ENCODE measurements at places on chromosomes 5 and 9.

DNA sequence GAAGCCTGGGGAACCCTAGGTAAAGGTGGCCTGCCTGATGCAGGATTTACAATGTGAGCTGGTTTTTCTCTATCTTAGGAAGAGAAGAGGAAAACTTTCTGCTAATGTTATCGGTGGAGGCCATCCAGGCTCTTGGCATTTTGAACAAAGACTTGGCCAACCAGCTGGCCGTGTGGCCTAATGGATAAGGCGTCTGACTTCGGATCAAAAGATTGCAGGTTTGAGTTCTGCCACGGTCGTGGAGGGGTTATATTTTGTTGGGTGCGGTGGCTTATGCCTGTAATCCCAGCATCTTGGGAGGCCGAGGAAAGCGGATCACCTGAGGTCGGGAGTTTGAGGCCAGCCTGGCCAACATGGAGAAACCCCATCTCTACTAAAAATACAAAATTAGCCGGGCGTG is 9.6 kb downstream of the C9orf152 start:
- peak; percentile 45 for DNase-seq

GRCh38 chr5:127186657-127187056 is 103.9 kb upstream of the MEGF10 start:
- no peak for DNase-seq

DNA sequence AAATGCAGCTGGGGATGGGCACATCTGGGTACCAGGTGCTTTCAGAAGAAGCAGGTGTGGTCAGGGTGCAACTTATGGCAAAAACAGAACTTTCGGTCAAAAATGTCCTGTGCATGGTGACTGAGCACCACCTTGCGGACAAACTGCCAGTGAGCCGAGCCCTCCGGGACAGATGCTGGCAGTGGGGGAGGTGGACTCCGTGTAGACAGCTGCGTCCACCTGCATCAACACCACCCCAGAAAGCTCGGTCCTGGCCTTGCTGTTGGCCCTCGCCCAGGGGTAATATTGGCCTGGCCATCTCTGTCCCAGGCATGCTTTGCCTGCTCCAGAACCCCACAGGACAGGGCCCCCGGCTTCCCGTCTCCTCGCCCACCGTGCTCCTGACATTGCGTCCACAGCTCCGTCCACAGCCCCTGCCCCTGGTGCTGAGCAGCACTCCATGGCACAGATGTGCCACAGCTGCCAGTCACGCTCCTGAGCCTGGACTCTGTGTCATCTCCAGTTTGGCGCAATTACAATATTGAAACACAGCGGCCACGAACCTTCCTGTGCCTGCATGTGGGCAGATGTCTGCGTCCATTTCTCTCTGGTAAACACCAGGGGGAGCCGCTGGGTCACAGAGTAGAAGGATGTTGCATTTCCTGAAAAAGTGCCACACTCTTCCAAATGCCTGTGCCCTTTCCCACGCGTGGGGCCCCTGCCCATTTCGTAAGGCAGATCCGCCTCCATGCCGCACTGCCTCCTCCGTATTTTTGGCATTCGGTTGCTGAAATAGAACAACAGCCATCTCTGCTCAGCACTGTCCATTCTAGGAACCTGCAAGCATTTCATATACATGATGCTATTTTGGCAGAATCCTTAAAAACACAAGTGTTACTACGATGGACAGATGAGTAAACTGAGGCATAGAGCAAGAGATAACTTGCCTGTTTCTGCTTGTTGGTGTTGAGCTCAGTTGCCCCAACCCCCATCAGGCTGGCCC is 33.4 kb upstream of the SLC6A19 start:
- peak; percentile 83 for DNase-seq

DNA sequence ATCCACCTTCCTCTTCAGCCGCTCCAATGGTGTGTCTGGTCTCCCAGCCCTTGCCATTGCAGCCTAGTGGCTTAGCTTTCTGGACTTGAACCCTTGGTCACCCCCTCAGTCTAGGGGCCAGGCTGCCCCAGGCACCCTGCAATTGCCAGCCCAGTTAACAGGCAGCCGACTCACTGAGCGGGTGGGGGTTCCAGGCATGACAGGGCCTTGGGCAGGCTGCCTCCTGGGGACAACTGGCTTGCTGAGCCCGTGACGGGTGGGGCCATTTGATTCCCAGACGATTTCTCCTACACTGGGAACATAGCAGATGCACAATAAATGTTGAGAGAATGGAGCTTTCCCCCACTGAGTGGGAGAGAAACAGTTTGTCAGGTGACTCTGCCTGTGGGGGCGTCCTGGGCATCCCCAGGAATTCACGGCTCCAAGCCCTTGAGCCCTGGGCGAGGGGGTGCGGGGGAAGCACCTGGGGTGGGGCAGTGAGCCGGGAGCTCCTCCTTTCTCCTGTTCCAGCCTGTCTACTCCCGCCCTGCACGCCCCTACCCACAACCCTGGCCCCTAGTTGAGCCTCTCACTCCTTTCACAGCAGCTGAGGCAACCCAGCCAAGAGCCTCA is 12.6 kb upstream of the AQP7 start:
- DNase-seq: no peak

DNA sequence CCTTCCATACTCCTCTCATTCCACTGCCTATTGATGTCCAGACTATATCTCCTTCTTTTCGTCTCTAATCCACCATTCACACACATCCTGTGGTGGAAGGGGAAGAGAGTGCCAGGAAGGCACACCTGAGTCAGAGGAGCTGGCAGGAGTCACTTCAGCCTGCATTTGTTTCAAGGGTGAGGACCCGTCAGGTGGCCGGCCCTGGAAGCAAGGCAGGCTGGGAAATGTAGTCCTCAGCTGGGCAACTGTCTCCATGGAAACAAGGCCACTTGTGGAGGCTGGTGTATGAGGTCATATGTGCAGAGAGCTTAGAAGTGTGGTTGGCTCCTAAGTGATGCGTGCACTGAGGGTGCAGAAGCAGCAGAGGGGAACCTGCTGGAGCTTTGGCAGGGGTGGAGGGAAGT is 278.4 kb downstream of the NSG2 start:
- DNase-seq: no peak

DNA sequence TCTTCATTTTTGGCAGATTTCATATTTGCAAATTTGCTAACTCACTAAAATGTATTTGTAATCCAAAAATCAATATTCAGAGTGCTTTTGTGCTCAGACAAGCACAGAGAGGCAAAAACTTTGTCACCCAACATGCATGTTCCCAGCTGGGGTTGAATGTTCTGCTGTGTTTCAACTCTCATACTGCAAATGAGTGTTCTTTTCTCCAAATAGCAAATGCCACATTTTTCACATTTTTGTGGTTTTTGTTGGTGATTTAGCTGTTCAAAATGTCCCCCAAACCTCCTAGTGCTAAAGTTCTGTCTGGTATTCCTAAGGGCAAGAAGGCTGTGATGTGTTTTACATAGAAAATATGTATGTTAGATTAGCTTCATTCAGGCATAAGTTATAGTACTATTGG is 87.3 kb upstream of the PCSK5 start:
- no peak for DNase-seq

- no peak for DNase-seq
Observed at GRCh38 chr9:105416840-105417239, 31.0 kb upstream of the FSD1L start.

- DNase-seq: peak; percentile 32
Observed at GRCh38 chr9:6702707-6703106, 55.1 kb upstream of the KDM4C start.

DNA sequence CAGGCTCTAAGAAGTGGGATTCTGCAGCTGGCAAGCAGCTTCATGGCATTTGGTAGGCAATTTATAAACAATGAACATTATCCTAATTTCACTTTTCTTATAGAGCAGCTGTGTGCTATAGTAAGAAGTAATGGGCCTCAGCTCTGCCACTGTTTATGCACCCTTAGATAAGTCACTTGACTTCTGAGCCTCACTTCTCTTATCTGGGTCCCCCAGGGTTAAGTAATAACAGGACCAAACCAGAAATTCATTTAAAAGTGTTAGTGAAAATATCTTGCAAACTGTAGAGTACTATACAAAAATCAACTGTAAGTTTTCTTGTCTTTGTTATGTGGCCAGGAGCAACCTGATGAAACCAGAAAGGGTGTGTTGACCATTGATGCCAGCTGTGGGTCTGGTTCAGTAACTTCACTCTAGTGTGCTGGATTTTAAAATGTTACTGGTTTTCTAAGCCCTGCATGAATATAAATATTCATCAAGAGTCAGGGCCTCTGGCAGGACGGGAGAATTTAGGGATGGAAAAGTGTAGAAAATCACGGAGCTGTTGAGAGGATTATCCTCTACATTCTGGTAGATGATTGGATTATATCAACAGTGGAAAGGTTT is 24.2 kb downstream of the TNFAIP8 start:
- no peak for DNase-seq

DNA sequence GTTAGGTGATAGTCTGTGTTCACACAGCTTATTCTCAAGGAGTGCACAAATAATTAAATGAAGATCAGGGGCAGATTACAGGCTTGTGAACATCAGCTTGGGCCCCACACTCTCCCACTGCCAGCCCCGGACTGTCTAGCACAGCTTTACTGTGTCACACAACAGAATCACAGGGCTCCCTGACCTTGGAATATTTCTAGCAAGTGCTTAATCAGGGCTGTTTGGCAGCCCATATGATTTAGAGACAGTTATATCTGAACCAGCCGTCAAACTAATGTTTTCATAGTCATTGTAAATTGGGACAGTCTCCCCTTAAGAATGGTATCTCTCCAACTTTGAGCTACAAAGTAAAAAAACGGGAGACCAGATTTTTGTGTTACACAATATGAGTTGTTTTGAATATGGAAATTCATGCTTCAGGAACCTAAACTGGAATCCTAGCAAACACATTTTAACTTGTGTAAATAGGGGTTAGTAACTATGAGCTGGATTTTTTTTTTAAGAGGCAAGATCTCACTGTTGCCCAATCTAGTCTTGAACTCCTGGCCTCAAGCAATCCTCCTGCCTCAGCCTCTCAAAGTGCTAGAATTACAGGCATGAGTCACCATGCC is 517.6 kb downstream of the BNC2 start:
- no peak for DNase-seq

GRCh38 chr5:161190086-161190485 is 338.1 kb upstream of the ATP10B start:
- no peak for DNase-seq

- DNase-seq: no peak
Observed at GRCh38 chr5:88964831-88965230, 81.8 kb upstream of the MEF2C start.
